Activated naive CD8-positive, alpha-beta T cell treated with anti-CD3 and anti-CD28 coated beads for 36 hours (primary cell): ENCODE measurements at places on chromosomes 11 and 22.
A peak's percentile ranks its signal among the peaks of the same experiment; 100 is the strongest.

GRCh38 chr11:47783087-47783610, 16.0 kb upstream of the FNBP4 start:
- DNase-seq: no peak

- DNase-seq: no peak
Measured at GRCh38 chr11:70307176-70307575, 36.7 kb downstream of the PPFIA1 start.

DNA sequence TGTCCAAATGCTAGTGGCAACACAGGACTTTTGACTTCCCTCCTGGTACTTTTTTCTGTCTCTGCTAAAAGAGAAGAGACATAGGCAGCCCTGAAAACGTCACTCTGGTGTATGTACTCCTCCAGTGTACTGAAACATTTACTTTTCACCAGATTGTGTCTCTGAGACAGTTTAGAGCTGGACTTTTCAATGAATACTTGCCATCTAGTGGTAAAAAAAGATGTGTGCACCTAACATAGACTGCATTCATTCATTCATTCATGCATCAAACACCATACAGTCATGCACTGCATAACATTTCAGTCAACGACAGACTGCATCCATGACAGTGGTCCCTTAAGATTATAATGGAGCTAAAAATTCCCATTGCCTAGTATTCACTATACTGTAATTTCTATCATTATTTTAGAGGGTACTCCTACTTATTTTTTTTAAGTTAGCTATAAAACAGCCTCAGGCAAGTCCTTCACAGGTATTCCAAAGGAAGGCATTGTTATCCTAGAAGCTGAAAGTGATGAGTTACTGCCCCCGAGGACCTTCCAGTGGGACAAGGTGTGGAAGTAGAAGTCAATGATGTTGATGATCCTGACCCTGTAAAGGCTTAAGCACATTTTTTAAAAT, 186.2 kb downstream of the SPON1 start:
- no peak for DNase-seq

DNA sequence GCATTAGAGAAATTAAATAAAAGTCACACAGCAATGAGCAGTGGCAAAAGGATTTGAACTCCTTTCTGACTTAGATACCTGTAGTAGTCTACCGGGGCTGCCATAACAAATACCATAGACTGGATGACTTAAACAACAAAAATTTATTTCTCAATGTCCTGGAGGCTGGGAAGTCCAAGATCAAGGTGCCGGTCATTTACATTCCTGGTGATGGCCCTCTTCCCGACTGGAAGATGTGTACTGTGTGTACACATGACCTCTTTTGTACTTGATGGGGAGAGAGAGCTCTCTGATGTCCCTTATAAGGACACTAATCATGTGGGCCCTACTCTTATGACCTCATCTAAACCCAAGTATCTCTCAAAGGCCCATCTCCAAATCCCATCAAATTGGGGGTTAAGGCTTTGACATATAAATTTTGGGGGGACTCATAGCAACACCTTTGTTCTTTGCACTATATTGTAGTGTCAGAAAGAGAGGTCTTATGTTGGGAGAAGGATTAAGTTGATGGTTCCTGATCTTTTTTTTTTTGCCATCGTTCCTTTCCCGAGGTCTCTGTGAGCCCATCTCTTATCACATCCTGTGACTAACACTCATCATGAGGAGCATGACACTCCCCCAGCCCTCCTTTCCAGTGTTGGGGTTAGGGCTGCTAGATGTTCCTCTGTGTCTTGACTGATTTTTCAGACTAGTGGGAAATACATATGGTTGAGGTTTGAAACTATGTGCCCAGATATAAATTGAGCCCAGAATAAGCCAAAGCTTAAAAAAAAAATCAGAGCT, 104.3 kb downstream of the TRAF6 start:
- DNase-seq: no peak

- DNase-seq: no peak
Measured at GRCh38 chr11:96393753-96394348, 4.0 kb downstream of the JRKL start.

GRCh38 chr11:134504146-134504905, 92.3 kb upstream of the B3GAT1 start:
- no peak for DNase-seq

DNA sequence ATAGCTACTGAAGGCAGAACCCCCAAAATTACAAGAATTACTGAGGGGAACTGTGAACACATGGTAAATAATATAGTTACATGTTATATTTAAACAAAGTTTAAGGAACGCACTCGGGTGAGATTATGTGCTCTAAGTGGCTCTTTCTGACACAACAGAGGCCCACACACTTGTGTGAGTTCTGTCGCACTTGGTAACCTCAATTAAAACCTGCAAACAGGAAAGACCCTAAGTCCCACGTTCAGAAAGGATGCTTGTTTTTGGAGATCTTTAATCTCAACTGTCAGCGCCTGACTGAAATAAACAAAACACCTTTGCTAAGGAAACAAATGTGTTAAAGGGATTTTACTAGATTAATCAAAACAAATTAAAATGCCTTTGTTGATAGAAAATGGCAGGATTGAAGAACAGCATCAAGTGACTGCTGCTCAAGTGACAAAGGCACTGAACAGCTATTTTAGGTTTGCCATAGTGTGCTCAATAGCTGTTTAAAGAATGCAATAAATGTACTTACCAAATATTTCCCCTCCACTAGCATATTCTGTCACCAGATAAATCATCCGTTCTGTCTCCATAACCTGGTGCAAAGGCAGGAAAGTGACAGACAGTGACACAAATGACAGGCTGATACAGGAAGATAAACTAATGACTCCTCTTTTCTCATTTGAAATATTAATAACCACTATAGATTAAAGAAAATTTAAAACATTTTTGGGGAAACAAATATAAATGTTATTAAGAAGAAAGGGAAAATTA, 116.3 kb upstream of the APOA1 start:
- DNase-seq: no peak

DNA sequence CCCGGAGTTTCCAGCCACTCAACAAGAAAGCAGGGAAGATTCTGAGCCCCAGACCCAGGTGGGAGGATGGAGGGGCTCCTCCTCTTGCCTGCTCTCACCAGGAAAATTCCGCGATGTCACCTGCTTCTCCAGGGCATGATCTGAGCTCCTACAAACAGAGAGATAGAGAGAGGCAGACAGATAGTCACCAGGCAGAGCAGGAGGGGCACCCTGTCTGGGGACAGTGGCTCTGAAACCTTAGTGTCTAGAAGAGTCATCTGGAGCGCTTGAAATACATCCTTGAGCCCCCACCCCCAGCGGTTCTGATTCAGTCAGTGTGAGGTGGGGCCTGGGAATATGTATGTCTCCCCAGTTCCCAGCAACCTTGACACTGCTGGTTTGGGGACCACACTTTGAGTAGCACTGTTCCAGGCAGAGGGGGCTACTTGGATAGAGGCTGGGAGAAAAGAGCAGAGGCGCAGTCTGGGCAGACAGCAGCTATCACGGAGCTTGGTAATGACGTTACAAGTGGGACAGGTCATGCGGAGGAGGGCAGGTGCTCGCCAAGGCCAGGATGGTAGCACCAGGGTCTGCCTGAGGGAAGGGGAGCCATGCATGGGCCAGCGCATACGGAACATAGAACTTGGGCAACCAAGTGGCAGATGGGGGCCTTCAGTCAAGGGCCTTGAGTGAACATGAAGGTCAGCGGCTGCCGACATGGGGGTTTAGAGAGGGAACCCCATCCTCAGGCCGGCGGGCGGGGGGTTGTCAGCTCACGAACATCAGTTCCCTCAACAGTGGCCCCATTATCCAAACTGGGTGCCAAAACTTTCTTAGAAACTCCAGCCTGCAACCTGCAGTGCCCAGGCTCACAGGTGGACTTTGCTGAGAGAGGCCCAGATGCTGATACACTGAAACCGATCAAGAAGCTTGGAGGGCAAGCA, 60.9 kb upstream of the MYEOV start:
- DNase-seq: no peak

- no peak for DNase-seq
Measured at GRCh38 chr22:49997932-49998717, 14.4 kb downstream of the IL17REL start.

DNA sequence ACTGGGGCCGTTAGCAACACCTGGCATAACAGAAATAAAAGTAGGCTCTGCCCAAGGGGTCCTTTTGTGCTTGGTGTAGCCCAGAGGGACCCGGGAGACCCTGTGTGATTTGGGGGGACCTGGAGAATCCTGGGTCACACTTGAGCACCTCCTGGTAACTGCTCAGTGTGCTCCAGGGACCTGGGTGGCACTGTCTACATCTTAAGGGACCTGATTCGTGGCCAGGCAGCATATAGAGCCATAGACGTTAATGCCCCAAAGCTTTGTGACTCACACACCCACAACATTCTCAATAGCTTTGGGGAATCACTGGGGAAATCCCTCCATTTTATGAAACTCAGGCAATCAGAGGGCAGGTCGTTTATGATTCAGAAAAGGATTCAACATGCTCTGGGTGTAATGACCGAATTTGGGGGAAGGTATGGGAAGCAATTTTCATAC, 3.6 kb upstream of the IGF2 start:
- peak; percentile 57 for DNase-seq

DNA sequence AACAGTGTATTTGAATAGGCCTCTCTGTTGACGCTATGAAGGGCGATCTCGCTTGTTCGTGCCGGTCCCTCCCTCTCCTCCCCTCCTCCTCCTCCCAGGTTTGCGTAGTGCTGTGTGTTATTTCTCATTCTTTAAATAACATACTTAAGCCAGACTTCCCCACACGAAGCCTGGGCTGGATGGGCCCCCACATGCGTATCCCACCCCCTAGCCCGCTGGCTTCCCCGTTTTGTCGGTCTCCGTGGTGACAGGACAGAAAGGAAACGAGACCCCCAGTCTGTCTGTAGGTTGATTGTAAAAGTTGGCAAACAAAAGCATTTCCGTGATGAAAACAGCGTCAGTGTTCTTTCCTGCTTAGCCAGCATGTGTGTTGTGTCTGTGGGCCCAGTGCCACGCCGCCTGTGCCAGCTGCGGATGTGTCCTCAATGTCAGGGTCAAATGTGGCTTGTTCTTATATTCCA, 27.3 kb downstream of the FAM118A start:
- peak; percentile 17 for DNase-seq

DNA sequence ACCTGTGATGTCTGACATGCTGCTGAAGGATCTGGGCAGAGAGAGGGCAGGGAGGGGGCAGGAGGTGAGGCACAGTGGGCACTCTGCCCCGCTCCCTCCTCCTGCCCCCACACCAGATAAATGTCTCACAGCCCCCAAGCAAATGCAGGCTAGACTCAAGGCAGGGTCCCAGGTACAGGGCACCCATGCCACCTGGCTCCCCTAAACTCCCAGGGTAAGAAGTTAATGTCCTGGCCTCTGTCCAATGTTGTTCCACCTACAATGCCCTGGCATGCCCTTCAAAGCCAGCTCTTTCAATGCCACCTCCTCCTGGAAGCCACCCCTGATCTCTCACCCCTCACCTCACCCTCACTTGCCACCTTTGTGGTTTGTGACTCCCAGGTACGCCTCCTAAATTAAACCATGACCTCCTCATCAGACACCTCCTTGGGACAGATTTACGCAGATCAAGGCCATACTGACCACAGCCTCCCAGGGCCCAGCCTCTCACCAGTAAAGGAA, 16.0 kb downstream of the CARD10 start:
- no peak for DNase-seq
